ENCODE measurements at places on chromosomes 5 and 9.

DNA sequence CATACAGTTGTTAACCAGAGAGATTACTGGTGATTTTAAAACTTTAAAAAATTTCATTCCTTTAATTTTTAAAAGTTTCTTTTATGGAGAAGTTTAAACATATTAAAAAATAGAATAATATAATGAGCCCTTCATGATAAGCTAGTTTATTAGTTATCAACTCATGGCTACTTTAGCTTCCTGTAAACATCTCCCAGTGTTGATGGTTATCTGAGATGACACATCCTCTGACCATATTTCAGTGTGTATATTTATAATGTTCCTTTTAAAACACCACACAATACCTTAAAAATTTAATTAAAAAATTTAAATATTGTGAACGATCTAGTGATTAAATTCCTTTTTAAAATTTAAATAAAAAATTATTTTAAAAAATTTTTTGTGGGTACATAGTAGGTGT, 74.1 kb downstream of the IPO11 start:
- DNase-seq, result no peak

GRCh38 chr9:73596321-73596720, 444.7 kb downstream of the ANXA1 start:
- DNase-seq, result no peak

- peak; percentile 97 for DNase-seq
Observed at GRCh38 chr9:130138791-130139190, 33.4 kb upstream of the NCS1 start.

DNA sequence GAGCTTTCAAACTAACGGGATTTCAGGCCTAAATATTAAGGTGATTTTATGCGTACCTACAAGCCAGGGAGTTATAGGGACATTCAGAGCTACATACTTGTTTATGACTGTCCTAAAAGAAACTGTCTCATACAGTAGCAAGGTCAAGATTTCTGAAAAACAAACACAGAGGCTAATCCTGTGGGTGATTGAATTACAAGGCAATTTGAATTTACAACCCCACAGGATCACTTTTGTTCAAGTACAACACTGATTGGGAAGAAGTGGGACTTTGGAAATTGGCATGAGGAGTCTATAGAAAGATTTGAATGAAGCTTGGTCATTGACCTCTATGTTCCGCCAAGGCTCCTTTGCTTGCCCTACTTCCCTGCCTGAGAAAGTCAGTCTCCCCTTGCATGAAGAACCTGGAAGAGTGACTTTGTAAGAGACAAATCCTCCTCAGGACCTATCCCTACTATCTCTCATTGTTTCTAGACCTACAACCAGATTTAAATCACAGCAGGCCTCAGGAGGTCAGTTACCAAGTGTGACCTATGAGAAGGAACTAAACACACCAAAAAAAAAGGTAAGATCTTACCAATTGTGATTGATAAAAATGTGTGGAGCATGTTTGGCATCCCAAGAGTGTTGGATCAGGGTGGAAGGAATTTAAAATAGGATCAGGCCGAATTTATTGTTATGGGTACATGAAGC, 38.4 kb upstream of the CDC42SE2 start:
- DNase-seq, result no peak

DNA sequence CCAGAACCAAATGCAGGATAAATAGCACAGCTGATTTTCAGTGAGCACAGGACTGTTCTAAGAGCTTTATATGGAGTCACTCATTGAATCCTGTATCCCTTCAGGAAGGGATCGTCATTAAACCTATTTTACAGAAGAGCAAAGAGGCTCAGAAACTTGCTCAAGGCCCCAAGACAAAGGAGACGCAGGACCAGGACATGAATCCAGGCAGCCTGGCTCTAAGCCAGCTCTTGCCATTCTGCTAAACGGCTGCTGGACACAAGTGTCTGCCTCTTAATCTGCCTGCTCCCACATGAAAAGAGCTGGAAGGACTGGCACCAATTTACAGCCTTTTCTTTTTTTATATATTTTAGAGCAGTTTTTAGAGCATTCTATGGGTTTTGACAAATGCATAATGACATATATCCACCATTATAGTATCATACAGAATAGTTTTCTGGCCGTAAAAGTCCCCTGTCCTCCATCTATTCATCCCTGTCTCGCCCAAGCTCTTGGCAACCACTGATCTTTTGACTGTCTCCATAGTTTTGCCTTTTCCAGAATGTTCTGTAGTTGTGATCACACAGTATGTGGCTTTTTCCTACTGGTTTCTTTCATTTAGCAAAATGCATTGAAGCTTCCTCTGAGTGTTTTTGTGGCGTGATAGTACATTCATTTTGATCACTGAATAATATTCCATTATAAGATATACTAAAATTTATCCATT, 37.5 kb downstream of the RETREG1 start:
- no peak for DNase-seq

GRCh38 chr5:139282197-139282557, 11.4 kb upstream of the MATR3 start:
- DNase-seq, result peak; percentile 53

GRCh38 chr9:114058688-114059046, 19.4 kb downstream of the AMBP start:
- DNase-seq, result no peak
